PC-9 (cell line): ENCODE measurements at places on chromosomes 4 and X.

DNA sequence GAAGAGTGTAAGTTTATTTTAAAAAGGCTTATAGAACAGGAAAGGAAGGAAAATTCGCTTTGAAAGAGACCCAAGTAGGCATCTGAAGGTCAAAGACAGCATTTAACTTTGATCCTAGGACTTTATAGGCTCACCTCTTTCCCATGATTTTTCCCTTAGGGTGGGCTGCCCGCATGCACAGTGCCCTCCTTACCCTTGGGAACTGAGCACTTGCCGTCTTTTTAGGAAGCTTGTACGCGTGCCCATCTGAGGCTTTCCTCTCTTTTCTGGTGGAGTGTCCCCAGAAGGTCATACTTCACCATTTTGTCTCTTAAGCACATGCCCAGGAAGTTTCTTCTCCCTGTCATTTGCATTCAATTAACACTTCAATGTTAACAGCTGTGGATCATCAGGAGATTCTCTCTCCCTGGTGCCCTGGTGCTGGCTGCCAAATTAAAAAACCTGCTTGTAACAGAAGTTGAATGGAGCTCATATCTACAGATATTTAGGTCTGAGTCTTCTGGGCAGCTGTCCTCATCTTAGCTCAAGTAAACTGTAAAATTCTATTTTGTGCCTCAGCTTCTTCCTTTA, 38.4 kb upstream of the IL9R start:
- DNase-seq = no peak

GRCh38 chrX:153688071-153688470, 345 bp downstream of the SLC6A8 start:
- no peak for DNase-seq

- no peak for DNase-seq
Measured at GRCh38 chr4:149885896-149886295, 70.3 kb upstream of the IQCM start.

DNA sequence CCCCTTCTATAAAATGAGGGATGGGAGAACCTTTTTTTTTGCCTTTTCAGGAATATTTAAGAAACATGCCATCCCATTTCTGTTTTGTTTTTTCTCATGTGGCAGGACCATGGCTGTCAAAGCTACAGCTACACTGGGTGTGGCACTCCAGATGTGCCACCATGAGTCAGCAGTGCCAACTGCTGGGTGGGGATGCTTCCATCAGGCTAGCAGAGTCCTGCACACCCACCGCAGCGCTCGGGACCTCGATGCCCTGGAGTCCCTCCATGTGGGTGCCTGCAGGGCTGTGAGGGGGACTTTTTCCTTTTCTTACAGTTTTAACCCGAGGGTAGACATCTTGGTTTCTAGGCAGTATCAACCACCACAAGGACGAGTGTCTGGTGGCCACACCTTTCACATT, 352.6 kb downstream of the NR3C2 start:
- DNase-seq = no peak
